ENCODE measurements at places on chromosomes 4 and X.

- no peak for DNase-seq
Measured at GRCh38 chrX:22424122-22424915, 151.6 kb downstream of the CBLL2 start.

DNA sequence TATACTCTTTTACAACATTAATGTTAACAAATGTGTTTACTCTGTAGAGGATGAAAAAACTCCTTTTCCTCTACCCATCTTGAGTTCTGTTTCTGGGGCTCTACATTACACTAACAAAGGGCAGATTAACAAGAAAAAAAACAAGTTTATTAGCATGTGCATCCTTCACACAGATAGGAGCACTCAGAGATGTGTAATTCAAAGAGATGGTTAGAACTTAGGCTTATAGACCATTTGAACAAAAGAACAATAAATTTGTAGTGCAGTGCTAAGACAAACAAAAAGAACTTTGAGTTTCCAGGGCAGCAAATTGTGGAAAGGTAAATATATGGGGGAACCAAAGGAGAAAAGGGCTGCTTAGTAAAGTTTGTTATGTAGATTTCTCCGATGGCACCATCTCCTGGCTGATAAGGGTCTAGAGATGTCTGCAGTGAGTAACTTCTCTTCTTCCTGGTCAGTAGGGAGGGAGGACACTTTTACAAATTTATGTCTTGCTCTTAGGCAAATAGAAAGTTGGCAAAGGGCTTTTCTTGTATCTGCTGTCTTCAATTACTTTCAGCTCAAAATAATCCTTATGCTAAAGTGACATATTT, 1249.9 kb upstream of the TENM3 start:
- DNase-seq = no peak

GRCh38 chr4:147689067-147689466, 5.1 kb upstream of the PRMT9 start:
- no peak for DNase-seq

DNA sequence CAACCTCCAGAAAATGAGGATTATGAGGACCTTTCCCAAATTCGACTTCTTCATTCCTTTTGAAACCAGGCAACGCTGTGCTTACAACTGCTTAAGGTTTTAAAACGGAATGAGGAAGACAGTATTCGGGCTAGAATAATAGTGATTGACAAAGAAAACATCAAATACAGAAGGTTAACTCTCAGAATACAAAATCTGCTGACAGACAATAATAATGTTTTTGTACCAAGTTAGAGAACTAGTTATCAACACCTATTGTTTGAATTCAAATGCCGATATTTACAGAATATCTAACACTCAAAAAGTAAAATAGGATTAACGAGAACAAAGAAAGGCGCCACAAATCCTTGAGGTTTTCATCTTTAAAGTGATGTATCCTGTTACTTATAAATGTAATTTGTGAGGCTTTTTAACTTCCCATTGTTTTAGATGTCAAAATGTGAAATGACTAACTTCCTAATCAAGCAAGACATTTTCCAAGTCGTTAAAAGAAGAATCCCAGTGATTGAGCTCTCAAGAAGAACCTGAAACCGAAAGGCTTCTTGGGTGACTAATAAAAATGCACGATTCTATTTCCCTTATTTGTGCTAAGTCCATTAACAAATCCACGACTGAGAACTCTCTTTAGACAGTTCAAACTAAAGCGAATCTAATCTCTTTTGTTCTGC, 118.3 kb downstream of the SORBS2 start:
- no peak for DNase-seq

DNA sequence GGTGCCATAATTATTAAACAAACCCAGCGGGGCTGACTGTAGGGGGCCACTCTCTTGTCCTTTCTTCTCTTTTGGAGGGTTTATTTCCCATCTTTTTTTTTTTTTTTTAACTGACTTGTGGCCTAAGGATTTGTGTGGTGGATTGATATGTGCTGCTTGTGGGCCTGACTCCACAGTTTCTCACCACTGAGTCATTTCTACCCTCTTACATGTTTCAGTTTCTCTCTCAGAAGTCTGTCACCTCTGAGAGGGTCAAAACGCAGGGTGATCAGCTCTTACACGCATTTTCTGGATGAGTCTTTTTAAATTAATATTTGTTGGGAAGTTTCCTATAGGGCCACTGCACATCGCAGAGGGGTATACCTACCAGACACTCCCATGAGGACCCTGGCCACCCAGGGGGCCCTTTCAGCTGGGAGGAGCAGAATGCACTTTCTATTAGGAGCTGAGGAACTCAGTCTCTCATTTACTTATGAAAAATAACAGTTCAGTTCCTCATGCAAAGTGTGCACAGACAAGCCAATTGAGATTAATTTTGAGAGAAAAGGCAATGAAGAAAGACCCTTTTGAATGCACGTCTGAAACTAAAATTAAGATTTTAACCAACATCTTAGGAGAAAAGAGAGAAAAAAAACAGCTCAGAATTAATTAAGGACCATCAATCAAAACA, 407.9 kb downstream of the TECRL start:
- DNase-seq = no peak

DNA sequence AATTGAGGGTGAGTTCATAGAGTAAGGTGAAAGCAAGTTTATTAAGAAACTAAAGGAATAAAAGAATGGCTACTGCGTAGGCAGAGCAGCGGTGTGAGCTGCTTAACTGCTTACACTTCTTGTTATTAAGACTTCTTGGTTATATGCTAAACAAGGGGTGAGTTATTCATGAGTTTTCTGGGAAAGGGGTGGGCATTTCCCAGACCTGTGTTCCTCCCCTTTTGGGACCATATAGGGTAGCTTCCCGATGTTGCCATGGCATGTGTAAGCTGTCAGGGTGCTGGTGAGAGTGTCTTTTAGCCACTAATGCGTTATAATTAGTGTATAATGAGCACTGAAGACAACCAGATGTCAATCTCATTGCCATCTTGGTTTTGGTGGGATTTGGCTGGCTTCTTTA, 126.5 kb downstream of the ARSF start:
- no peak for DNase-seq

DNA sequence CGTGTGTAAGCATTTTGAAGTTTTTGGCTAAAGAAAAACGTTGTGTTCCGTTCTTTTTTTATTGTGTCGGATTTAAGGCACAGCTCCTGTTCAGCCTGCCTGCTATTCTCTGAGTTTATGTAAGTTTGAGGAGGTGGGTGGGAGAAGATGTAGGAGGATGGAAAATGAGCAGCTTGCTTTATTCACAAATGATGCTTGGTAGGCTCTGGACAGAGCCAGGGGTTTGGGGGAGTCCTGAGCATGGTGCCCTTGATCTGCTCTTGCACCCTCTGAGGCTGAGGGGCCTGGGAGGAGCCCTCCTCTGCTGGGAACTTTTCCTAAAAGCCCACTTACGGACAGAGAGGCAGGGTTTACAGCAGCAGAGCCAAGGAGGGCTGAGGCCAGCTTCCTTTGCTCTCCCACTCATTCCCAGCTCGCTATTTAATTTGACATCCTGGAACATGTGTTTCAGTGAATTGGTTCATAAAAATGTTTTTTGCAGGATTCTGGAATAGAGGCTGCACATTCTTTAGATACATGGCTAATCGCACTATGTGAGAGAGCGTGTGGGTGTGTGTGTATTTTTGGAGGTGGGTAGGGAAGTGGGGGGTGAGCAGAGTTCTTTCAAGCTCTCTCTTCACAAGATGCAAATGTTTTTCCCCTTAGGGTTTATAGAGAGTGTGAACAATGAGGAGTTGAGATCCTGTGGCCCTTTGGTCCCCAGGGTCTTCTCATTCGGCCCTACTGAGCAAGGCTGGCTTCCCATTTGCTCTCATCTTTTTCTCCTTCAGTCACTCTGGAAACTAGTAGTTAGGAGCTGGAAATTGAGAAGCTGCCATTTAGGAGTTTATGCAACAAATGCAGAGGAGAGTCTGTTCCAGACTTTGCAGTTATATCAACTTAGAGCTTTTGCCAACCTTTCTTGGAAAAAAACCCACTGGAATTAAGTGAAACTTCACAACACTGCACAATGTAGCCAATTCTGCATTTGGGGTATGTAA, 32.1 kb downstream of the TMEM131L start:
- DNase-seq = peak; percentile 56

DNA sequence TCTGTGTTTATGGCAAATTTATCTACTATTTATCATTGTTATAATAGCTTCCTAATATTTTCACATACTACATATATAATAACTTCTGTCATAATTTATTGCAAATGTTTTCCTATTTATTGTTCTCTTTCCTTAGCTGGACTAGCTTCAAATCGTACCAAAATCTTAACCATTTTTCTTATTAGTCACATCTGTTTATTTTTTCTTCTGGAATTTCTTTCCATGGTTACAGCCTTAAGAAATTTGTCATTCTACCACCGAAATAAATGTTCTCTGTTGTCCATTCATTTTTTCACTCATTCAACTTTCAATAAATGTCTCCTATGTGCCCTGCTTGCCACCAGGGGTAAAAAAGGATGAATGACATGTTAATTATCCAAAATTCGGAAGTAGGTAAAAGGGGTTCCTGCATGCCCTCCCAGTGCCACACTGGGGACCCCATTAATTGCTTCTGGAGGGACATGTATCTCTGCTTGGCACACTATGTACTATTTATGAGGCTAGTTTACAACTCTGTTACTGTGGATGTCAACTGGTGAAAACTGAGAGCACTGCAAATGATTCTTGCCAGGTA, 182.1 kb downstream of the SH3KBP1 start:
- DNase-seq = peak; percentile 39

DNA sequence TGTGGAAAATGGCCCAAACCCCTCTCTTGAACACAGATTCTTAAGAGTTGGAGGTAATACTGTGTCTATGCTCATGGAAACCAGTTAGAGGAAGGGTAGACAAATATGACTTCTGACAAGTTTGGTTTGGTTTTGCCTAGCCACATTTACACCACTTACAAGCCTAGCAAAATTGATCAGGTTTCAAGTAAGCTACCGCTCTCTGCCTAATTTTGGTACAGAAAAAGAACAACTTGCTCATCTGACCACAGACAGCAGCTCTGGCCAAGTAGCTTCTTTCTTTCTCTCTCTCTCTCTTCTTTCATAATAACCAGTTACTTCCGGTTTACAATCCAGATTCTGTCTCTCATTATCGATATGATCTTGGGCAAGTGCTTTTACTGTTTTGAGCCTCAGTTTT, 260.0 kb downstream of the GLUD2 start:
- DNase-seq = no peak

- DNase-seq = no peak
Measured at GRCh38 chrX:133384454-133384853, 30.8 kb downstream of the GPC4 start.

DNA sequence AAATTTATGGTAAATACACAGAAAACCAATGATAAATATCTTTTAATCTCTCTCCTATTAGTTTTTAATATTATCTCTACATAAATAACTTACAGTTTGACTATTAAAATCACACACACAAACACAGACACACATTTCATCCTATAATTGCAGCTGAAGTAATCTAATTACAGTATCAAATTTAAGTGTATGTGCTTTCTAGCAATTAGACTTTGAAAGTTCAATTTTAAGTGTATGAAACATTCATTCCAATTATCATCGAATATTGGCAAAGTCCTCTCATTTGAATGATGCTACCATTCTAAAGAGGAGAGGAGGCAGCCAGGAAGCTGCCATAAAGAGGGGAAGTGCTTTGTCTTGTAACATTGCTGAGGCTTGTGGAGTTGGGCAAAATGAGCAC, 221.2 kb upstream of the PABPC4L start:
- DNase-seq = no peak

- no peak for DNase-seq
Measured at GRCh38 chr4:168361365-168362024, 42.9 kb upstream of the DDX60 start.

DNA sequence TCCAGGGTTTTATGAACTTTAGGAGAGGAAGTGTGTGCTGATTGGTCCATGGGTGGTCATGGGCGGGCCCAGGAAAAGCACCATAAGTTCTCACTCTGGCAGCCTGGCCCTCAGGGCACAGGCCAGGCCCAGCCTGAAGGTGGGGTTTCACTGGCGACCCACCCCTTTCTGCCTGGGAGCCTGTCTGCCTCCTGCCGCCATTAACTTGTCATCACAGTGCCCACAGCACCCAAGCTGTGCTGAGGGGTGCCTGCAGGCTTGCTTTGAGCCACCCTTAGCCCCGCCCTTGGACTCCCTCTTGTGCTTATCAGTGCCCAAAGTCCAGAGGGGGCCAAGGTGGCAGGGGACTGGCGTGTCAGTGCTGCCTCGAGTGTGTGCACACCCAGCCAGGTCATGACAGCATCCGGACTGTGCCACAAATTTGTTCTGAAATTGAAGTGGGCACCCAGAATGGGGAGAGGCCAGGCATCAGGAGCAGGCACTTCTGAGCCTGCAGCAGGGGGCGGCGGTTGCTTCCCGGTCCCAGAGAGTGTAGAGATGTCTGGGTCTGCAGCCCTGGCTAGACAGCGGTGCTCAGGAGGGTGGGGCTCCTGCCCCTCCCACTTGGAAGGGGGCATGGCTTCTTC, 455.6 kb downstream of the TMA16 start:
- DNase-seq = no peak

- no peak for DNase-seq
Measured at GRCh38 chr4:138310991-138311390, 68.8 kb upstream of the SLC7A11 start.

DNA sequence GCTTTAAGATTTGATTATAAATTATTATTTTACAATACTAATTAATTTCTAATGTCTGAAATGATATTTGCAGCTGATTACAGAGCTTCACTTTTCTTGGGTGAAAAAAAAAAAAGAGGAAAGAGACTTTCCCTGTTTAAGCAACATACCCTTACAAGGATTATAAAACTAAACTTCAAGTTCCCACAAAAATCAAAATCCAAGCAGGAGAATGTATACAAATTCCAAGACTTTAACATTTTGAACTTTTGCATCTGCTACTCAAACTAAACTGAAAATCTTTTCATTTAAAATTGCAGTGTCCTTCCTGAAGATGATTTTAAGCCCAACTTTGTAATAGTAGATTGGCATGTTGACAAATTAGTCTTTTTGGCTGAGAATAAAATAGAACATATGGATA, 742.4 kb upstream of the INTU start:
- DNase-seq = no peak

- DNase-seq = no peak
Measured at GRCh38 chr4:74366367-74366911, 1.5 kb downstream of the EREG start.

DNA sequence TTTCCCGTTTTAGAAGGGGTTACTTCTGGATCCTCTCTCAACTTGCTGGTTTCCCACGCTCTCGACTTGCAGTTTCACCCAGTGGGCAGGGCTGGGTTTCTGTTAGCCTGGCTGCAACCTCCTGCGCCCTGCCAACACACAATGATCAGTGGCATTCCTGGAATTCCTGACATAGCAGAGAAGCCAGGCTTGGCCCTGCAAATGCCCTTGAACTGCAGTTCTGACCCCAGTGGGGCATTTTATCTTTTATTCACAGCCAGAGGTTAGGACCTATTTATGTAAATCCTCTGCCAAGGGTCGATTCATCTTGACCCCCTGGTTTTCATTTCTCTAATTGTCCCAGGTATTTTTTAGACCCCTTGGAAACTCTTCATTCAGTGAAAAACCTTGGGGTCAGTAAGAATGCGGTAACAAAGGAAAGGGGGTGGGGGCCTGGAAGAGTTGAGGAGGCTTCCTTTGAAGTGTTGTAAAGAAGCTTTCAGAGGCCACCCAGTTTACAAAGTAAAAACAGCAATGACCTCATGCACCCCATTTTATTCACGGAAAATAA, 217.6 kb downstream of the ZNF674 start:
- DNase-seq = no peak

GRCh38 chrX:141176586-141177451, at the start of gene LDOC1:
Gene LDOC1 (minus strand): TSS chrX:141177129. CDS start chrX:141177021, 108 bp downstream.
- no peak for DNase-seq
